ENCODE measurements at places on chromosomes 7 and 10.

GRCh38 chr10:65358565-65358964 is 1567.3 kb upstream of the LRRTM3 start:
- peak; percentile 65 for DNase-seq

DNA sequence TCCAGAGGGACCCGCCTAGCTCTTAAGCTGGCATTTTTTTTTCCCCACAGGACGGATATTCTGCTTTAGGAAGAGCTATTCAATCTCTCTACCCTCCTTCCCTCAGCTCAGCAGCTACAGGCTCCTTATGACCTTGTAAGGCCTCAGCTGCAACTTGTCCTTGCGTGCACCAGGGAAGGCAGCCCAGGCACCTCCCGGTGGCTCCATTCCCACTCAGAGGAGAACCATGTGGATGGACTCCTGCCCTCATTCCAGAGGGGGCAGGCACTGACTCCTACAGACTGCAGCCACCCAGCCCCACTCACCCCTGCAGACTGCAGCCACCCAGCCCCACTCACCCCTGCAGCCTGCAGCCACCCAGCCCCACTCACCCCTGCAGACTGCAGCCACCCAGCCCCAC is 73.7 kb downstream of the ITIH5 start:
- no peak for DNase-seq

GRCh38 chr10:5481121-5481520 is 18.2 kb downstream of the CALML5 start:
- DNase-seq = no peak

GRCh38 chr10:79226391-79227245 is 120.7 kb upstream of the PPIF start:
- no peak for DNase-seq

DNA sequence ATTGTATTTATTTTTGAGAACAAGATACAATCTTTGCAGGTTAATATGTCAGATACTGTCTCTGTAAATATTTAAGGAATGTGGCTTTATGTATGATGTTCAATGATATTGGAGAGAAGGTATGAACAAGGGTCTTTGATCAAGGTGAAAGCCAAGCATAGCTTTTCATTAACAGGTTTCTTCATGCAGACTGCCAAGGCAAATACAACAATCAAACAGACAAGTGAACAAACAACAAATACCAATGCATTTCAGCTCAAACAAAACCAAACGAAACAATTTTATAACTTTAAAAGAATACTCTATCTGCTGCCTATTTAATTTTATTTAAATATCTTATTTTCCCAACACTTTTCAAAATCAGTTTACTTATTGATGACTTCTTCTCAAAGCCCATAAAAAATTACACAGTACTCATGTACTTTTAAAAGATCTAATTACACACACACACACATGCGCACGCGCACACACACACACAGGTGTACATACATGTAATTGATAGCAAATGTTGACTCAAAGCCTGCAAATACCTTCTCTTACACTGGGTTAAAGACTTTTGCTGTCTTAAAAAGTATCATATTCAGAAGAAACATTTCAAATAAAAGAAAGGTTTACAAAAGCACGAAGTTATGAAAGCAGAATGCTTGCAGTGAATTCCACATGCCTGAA is 201.1 kb upstream of the CCDC6 start:
- no peak for DNase-seq

DNA sequence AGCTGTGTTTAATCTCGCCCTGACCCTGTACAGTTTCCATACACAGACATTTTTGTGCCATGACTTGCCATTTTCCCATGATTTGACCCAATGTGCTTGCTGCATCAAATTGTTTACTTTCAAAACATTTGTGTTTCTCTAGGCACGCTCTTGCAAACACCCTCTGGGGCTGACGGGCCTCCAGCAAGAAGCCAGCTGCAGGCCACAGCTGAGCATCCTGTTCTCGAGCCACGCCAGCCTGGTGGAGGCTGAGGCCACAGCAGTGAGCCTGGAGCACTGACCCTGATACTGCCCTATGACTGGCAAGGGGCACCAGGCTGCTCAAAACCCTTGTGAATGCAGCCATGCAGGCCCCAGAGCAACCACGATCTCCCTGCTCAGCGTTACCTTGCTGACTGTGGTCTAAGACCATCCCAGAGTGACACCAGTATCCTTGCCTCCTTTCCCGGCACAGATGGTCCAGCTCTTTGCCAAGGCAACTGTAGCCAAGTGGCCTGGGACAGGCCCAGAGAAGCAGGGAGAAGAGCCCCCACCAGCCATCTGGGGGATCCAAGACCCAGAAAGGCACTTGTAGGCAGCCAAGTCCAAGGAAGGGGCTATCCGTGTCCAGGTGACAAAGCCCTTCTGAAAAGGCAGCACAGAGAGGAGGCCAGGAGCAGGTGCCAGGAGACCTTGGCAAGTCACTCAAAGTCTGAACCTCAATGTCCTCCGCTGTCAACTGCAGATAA is 78.5 kb downstream of the OAT start:
- DNase-seq = no peak

GRCh38 chr10:30027057-30028005 is 32.1 kb downstream of the JCAD start:
- peak; percentile 70 for DNase-seq

DNA sequence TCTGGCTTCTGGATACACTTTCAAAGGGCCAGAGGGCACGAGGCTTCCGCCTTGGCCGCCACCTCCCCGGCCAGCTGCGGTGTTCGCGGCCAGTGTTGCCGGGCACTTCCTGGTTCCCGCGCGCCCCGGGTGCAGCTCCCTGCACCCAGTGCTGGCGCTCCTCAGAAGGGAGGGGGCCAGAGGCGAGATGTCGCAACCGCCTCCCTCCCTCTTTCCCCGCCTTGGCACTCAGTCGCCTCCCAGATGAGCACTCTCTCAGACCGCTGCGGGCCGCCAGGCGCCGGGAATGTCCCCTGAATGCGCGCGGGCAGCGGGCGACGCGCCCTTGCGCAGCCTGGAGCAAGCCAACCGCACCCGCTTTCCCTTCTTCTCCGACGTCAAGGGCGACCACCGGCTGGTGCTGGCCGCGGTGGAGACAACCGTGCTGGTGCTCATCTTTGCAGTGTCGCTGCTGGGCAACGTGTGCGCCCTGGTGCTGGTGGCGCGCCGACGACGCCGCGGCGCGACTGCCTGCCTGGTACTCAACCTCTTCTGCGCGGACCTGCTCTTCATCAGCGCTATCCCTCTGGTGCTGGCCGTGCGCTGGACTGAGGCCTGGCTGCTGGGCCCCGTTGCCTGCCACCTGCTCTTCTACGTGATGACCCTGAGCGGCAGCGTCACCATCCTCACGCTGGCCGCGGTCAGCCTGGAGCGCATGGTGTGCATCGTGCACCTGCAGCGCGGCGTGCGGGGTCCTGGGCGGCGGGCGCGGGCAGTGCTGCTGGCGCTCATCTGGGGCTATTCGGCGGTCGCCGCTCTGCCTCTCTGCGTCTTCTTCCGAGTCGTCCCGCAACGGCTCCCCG is at the start of gene FFAR4:
FFAR4 (plus strand) TSS at position 231 of the 842 bp plus-strand sequence; CDS start at position 287, 56 bp downstream.
- peak; percentile 70 for DNase-seq

- DNase-seq = no peak
Observed at GRCh38 chr10:27944005-27944404, 54.9 kb downstream of the ODAD2 start.

- no peak for DNase-seq
Observed at GRCh38 chr10:23610626-23611307, 171.9 kb downstream of the OTUD1 start.

DNA sequence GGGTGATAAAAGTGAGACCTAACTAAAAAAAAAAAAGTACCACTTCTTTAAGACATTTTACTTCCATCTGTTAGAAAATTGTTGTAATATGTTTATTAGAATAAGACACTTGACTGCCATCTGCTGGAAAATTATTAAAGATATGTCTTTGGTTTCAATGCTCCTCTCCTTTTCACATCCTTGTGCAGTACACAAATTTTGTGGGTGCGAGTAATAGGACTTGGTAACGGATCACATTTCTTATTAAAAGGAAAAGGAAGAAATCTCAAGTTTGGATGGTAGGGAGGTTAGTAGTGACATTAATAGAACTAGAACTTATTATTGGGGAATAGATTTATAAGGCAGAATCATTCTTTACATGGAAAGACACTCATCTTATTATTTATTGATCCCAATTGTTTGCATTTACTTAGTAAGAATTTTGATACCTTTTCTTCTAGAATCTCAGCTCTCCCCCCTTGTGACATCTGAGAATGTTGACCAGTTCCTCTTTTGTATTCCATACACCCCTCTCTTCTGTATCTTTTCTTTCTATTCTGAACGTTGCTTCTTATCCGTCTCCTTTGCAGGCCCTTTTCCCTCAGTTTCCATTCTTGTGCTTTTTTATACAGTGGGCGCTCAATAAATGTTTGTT is 43.0 kb upstream of the RPA3 start:
- DNase-seq = no peak

DNA sequence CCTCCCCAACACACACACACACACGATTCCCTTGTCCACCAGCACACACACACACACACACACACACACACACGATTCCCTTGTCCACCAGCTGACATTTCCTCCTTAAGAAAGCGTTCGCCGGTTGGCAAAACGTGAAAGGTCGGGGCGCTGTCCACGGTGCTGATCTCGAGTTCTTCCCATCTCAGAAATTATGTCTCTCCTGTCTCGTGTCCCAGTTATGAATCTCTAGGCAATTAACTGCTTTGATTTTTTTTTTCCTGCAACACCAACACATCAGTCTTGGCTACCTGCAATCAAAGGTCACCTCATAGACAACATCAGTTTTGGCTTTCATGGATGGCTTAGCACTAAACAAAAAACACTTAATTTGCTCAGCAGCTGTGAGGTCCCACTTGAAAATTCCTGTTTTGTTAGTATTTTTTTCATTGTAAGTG is 1.9 kb downstream of the INA start:
- DNase-seq = peak; percentile 91

DNA sequence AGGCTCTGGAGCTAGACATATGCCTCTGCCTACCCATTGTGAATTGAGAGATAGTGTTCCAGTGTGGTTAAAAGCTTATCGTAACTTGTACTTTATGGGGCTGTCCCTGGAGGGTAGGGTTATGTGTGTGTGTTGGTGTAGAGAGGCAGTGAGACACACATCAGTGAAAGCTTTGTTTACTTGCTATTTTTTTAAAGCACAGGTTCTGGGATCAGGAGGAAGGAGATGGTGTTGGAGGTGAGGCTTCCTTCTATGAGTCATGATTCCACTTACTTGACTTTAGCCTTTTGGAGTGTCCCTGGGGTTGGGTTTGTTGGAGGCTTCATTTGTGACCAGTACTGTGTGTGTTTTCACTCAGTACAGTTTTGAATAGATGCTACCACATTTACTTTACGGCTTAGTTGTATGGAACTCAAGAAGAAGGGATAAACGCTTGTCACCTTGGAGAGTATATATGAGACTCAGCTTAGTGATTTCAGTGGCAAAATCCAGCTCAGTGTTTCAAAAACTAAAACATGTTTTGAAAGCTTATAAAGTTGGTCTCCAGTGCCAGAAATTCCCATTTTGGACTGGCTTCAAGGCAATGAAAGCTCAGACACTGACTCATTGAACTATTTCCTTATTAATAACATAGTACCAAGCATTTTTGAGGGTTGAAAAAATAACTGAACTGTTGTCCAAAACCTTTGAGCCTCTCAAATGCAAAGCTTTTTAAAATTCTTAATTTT is 106.2 kb downstream of the PLXDC2 start:
- DNase-seq = no peak

GRCh38 chr10:8048281-8049008 is 6.0 kb upstream of the GATA3 start:
- peak; percentile 27 for DNase-seq

GRCh38 chr10:97229322-97230015 is 43.7 kb upstream of the SLIT1 start:
- DNase-seq = no peak

GRCh38 chr7:71627651-71628050 is 495.7 kb downstream of the GALNT17 start:
- DNase-seq = no peak

DNA sequence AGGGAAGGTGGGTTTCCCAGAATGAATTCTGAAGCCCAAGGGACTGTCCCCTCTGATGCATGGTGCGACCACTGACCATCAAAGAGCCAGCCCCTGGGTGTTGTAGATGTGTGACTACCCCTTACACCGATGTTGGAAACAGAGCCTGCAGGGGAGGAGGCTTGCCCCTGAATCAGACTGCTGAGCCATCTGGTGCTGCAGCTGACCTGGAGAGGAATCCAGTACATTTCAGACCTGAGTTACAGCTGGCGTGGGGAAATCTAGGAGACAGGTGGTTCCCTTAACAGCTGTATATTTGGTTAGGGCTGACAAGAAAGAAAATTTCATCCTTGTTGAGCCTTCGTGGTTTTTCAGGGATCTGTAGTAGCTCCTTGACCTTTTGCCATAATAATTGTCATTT is 195.5 kb downstream of the CELF2 start:
- DNase-seq = no peak

DNA sequence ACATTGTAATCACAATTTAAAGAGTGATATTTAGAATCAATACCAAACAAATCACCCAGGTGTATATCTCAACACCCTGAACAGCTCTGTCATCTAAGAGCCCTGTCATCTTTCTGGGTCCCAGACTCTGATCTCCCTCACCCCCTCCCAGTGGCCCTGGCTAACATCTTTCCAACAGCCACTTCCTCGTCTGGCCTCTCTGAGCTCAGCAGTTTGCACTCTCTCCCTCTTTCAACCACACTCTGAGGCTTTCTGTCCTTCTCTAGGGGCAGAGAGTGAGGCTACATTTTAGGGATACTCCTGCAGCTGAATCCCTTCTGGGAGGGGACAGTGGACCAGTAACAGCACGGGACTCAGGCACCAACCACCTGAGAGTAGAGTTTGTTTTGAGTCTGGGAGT is 17.1 kb upstream of the PRRT4 start:
- DNase-seq = no peak

GRCh38 chr7:117088623-117089194 is 135.4 kb downstream of the ST7 start:
- no peak for DNase-seq

DNA sequence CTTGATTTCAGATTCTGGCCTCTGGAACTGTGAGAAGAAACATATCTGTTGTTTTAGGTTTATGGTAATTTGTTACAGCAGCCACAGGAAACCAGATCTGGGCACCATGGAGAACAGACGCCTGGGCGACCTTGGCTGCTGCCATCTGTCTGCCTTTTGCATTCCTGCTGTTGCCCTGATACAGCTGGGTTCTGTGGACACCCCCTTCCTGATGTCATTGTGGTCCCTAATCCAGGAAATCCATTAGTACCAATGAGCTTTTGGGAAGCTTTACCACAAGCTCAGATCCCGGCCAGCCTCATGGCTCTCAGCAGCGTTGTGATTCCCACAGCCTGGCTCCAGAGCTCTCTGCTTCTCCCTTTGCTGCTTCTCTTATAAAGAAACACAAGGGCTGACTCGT is 174.2 kb upstream of the NPS start:
- DNase-seq = no peak

GRCh38 chr10:23283680-23284079 is 60.9 kb downstream of the C10orf67 start:
- DNase-seq = no peak
